Endothelial cell (in vitro differentiated cells): ENCODE measurements at places on chromosomes 4 and X.

GRCh38 chrX:76971393-76972376 is 475.5 kb upstream of the FGF16 start:
- DNase-seq: no peak

GRCh38 chr4:20391198-20391597 is 139.5 kb downstream of the SLIT2 start:
- DNase-seq: no peak

DNA sequence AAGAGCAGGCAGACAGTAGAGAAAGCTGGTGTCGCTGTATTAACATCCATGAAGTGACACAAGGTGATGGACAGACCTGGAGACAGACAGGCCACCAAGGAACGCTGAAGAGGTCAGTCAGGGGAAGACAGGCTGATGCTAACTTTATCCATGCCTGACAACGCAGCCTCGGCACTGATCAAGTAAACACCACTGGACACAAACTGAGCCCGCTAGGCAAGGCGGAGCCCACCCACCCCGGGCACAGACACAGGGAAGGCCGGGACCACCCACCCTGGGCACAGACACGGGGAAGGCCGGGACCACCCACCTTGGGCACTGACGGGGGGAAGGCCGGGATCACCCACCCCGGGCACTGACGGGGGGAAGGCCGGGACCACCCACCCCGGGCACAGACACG is 18.8 kb downstream of the PPP2R3B start:
- DNase-seq: no peak

- DNase-seq: no peak
Measured at GRCh38 chr4:47543331-47543730, 58.3 kb downstream of the ATP10D start.

GRCh38 chrX:48460606-48461005 is 9.5 kb downstream of the SLC38A5 start:
- no peak for DNase-seq

GRCh38 chr4:122658818-122659295 is 38.0 kb upstream of the IL21 start:
- no peak for DNase-seq

DNA sequence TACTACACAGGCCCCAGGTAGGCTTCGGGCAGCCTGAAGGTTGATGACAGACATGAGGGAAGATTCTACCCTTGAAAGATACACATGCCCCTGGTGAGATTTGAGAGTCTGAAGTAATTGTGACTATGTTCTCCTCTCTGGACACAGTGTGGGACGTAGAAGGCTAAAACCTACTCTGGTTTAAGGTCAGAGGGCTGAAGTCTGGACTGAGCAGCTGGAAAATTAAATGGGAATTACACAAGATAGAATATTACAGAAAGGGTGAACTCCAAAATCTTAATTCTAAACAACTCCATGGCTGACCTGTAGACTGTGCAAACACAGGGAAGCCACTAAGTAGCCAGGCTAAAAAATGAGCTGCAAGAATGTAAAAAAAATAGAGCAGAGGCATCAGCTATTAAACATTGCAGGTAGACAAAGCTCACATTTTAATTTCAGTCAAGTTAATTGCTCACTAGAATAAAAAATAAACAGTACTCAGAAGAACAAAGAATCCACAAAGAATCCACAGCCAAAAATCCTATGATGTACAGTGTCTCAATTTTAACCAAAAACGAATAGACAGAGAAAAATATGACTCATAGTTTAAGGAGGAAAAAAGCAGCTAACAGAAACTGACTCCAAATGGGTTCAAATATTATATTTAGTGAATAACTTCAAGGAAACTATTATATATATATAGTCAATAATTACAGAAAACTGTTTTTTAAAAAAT is 170.4 kb downstream of the PCDH18 start:
- no peak for DNase-seq

GRCh38 chr4:41332510-41333054 is 75.9 kb downstream of the UCHL1 start:
- DNase-seq: no peak

DNA sequence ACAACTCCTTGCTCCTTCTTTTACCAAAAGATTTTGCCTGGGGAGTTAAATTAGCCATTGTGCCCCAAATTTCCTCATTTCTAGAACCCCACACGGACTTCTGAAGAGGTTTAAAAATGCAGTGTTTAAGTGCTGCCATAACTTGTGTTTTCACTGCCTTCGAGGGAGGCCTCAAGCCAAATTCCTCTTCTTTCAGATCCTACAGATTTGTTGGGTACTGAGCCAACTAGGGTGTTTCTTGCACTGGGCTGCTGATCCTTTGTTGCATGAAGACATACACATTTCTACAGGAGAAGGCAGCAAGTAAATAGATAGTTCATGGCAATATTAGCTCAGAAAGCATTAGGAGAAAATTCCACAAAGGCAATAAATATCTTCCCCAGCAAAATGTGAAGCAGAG is 43.8 kb downstream of the GLRA2 start:
- DNase-seq: no peak

DNA sequence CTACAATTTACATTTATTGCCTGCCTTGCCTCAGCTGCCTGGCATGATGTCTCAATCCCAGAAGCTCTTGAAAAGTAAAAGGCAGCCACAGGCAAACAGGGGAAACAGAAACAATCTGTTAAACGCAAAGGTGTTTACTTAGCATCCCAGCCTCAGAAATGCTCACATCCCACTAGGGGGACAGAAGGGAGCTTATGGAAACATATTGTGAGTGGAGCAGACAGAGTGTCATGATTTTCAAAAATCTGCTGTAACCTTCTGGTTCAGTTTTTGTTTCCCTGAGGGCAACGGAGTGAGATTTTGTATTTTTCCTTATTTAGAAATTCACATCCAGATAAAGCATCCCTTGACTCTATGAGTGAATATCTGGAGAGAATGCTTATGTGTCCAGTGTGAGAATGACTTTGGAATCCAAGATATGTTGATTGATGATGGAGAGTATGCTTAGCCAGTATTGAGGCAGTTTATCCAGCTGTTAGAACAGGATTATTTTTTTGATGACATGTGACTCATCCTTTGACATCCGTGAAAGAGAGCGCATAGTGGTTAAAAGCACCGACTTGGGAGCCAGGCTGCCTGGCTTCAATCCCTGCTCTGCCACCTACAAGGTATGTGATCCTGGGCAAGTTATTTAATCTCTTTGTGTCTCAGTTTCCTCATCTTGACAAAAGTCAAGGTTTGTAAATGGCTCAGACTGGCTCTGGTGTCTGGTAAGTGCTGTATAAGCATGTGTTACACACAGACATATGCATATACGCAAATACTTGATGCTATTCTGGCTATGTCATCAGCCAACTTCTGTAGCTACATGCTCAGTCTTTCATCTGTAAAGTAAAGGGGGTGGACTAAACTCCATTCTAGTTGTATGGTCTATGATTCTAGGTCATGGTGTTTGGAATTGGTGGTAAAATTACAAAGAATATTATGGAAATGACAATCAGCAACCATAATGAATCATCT is 381.2 kb downstream of the RAPGEF2 start:
- DNase-seq: no peak

- DNase-seq: no peak
Measured at GRCh38 chr4:127335732-127336131, 297.0 kb upstream of the INTU start.

GRCh38 chrX:84259868-84260267 is 71.9 kb upstream of the RPS6KA6 start:
- DNase-seq: no peak

DNA sequence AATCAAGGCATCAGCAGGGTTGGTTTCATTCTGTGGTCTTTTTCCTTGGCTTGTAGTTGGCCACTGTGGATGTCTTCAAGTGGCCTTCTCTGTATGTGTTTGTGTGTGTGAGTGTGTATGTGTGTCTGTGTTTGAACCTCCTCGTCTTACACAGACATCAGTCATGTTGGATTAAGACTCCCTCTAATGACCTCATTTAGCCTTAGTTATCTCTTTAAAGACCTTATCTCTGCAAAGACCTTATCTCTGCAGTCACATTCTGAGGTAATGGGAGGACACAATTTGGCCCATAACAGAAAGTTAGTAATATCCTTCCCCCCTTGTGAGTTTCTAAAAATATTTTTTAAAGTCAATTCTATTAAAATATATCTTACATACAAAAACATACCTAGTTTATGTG is 126.7 kb downstream of the EMCN start:
- no peak for DNase-seq

DNA sequence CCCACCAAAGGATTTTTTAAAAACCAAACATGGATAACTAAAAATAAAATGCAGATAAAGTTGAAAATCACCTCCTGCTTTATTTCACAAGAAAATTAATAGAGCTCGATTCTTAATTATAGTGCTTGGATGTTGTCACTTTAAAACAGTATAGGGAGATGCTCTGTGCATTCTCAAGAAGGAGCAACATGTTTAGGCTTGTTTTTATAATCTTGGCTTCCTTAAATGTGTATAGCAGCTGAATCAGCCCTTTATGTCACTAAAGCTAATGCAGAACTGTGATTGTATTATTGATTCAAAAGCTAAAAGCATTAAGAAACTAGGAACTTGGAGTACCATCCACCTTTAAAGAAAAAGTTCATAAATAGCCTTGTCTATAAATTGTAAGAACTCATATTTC is 12.9 kb downstream of the UTP3 start:
- no peak for DNase-seq

DNA sequence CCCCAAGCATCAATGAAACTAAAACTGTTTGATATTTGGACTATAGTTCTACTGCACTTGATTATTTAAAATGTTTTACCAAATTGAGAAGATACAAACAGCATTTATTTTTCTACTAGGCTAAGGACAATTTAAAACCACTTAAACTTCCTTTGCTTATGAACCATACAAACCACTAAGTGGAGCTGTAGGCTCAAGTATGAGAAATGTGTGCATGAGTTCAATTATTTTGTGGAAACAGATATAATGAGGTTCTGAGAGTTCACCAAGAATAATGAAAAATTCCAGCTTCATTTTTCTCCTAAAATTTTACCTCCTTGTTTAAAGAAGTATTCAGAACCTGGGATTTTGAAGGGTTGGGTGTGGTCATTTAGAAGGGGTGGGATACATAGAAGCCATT is 63.1 kb downstream of the SERPINA7 start:
- no peak for DNase-seq

- DNase-seq: no peak
Measured at GRCh38 chr4:153948041-153948440, 159.2 kb upstream of the SFRP2 start.
